ENCODE measurements at places on chromosomes 4 and X.
A peak's percentile ranks its signal among the peaks of the same experiment; 100 is the strongest.

DNA sequence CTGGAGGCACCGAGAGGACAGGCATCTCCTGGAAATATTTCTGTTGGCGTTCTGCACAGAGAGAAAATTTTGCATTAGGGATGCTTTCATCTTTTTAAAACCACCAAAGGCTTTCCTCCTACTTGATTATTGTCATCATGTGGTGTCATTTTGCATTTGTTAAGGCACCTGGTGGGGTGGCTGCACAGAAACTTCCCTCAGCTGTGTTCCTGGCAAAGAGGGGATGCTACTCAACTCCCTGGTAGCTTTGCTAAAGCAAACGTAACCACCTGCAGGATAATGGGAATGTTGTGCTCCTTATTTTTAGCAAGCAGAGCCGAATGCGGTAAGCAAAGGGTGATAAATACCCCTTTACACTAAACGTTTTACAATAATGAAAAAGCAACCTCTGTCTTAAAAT, 229.8 kb downstream of the STIM2 start:
- DNase-seq = no peak

GRCh38 chr4:124519196-124519595, 193.3 kb downstream of the ANKRD50 start:
- DNase-seq = no peak

DNA sequence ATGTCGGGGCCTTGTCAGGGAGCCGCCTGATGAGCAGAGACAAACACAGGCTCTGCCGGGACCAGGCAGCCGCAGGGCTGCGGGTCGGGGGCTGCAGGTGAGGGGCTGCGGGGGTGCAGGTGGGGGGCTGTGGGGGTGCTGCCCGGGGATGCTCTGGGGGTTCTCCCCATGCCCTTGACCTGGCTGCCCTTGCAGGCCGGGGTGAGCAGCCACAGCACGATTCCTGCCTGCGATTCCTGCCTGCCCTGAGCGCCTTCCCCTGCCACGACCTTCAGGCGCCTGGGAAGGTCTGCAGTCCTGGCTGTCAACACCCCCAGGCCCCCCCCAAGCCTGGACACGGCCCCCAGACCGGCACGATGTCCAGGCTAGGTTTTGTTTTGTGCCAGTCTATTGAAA, 106.3 kb downstream of the FAM53A start:
- DNase-seq = no peak

- no peak for DNase-seq
Observed at GRCh38 chr4:98739751-98740150, 81.3 kb upstream of the TSPAN5 start.

GRCh38 chrX:117969328-117969727, 147.3 kb downstream of the KLHL13 start:
- DNase-seq = no peak

- DNase-seq = peak; percentile 83
Observed at GRCh38 chr4:18689308-18690115, 668.0 kb upstream of the LCORL start.

- DNase-seq = no peak
Observed at GRCh38 chrX:119417376-119417775, 18.2 kb downstream of the SLC25A43 start.

- no peak for DNase-seq
Observed at GRCh38 chr4:105966051-105966450, 70.8 kb downstream of the NPNT start.

GRCh38 chrX:138858438-138858837, 146.9 kb upstream of the FGF13 start:
- DNase-seq = no peak

- no peak for DNase-seq
Observed at GRCh38 chrX:42027367-42028000, 104.1 kb upstream of the CASK start.

GRCh38 chr4:85979276-85979675, 380.6 kb downstream of the MAPK10 start:
- no peak for DNase-seq

DNA sequence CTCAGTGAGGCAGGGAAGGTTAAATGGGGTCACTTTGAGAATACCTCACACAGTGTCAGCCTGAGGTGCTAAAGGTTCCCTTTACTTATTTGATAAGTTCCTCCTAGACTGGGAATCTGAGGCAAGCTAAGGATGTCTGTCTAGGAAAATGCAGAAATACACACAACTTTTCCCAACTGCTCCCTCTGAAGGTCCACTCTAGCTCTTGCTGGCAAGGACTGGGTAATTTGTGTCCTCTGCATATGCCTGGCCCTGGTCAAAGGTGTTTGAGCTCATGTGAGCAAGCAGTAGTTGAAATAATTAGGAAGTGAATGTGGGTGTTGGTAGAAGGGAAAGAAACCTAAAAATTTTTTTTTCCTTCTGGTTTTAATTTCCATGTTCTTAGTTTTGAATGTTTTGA, 21.3 kb downstream of the TXLNG start:
- no peak for DNase-seq

DNA sequence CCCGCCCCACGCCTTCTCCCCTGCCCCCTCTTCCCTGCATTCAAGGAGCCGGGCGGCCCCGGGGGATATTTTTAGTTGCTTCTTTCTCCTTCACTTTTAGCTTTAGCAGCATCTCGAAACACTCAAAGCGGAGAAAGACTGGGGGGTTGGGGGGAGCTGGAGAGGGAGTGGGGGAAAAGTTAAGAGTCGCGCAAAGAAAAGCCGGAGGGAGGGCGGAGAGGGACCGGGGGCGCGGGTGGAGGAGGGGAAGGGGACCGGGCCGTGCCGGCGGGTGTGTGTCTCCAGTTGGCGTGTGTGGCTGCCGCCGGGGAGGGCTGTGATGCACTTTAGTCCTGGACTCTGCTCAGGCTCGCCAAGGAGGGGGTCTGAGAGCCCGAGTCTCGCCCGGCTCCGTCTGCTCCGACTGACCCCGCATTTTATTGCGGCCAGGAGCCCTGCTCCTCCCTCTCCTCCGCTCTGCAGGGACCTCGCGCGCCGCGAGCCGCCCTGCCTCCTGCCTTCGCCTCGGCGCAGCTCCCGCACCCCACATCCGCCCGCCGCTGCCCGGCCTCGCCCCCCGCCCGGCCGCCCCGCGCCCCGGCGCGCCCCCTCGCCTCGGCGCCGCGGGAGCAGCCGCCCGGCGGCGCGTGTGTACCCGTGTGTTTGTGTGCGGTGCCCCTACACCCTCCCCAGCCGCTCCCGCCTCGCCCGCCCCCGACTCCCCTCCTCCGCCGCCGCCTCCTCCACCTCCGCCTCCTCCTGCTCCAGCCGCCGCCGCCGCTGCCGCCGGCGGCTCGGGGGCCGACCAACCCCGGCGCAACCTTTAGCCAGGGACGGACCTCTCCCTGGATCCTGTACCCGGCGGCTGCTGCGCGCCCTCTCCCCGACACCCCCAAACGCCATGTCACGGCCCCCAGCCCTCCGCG, 1.4 kb downstream of the ZNF827 start:
- DNase-seq = peak; percentile 88

DNA sequence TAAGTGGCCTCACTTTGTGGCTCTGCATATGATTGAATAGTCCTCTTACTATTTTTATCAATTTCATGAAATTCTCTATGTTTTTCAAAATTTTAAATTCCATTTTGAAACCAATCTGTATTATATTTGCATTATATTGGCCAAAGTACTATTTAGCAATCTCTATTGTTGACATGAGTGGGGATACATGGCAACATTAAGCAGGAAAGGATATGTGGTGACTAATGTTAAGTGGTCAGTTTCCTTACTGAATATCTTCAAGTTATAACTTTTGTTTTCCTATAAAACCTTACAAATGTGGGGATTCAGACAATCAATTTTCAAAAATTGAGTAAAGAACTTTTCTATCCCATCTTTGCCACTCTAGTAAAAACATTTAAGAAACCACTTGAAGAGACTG, 10.2 kb downstream of the BBS7 start:
- no peak for DNase-seq

- no peak for DNase-seq
Observed at GRCh38 chr4:186948361-186949242, 224.9 kb upstream of the FAT1 start.

DNA sequence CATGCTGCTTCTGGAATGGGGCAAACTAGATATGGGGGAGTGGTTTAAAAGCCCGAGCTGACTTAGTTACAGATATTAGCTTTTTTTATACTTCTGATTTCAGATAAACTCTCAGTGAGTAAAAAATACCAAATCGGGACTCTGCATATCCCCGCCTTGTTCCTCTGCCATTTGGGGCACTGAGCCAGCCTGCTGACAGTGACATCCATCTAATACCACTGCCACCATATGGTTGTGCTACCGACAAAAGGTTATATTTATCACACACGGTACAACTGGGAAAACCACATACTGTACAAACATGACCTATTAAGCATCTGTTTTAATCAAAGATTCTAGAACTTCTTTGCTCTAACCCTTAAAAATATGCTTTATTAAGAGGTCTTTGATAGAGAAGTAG, 78.7 kb downstream of the GALNT7 start:
- DNase-seq = no peak

- DNase-seq = no peak
Observed at GRCh38 chr4:86556791-86557415, 37.2 kb upstream of the PTPN13 start.

DNA sequence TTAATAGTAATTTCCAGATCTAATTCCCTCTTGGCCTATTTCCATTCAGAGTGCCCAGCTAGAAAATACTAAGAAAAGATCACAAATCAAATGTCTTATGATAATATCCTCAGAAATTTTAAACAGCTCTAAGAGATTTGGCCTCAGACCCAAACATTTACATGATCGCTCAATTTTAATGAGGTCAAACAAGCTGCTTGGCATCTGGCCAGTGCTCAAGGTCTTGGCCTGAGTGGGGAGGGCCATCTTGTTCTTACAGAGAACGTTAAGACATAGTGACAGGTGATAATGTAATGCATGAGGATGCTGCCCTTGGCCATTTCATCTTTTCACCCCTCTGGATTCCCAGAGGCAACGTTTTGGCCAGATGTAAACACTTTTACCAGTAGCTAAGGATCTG, 159.2 kb upstream of the SLC7A11 start:
- no peak for DNase-seq

- DNase-seq = no peak
Observed at GRCh38 chrX:14361435-14361834, 167.9 kb upstream of the GLRA2 start.

DNA sequence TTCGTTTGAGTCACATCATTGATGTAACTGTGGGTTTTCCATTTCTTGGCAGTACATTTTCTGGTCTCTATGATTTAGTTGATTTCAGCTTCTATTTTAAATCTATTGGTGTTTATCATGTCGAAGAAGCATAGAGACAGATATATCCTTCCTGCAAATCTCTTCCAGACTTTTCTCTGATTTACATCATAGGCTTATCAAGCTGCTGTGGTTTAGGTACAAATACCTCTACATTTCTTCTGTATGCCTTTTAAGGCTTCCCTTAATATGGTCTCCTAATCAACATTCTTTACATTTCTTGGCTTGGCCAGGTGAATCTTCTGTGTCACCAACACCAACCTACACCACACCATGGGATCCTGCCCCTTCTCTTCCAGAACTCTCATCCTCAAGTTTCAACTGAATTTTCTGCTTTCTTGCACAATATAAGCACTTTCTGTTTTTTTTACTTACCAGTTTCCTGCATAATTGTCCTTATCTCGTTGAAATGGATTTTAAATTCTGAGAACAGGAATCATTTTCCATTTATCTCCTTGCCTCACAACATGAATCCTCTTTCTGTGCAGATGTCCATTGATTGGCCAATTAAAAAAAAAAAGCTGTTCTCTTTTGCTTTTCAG, 626.9 kb downstream of the ANKRD50 start:
- no peak for DNase-seq

- no peak for DNase-seq
Observed at GRCh38 chrX:311156-312129, 7.2 kb downstream of the GTPBP6 start.

DNA sequence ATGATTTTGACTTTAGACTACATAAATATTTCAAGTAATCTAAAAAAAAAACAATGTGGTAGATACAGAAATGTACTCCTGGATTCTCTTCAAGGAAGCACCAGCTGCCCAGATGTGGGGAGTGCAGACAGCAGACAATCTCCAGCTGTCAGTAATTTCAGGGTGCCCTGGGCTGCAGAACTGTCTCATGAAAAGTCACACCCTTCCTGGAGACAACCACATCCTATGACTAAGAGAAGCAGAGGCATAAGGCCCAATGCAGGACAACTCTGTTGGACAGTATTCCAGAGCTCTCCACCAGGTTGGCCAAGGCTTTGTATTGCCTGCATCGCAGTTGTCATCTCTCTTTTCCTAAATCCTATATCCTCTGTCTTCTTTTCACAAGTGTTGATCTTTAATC, 34.4 kb upstream of the BLTP1 start:
- no peak for DNase-seq

GRCh38 chr4:26133840-26134239, 187.0 kb upstream of the RBPJ start:
- no peak for DNase-seq

DNA sequence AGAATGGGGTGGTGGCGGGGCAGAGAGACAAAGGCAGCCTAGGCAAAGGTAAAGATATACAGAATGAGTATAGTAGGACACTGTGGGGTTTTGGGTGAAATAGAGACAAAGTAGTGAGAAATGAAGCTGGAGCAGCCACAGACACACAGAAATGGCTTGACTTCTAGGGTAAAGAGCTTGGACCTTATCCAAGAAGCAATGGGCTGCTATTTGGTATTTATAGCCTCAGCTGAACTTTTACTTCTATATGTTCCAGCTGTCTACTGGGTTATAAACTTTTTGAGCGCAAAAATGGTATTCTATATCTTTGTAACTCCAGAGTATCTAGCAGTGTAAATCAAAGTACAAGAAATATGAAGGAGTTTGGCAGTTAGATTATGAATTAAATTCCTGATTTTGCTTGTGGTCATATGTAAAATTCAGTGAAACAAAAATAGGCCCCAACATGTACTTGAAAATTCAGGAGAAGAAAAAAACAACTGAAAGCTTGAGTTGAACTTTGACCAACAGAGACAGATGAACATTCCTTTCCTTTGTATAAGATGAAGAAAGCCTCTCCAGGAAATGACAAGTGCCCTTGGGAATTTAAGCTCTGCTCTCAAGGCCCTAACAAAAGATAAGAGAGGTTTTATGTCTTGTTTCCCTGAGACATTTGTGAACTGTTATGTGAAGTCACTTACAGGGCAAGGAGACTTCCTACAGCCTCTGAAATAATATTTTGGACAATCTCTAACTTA, 354.1 kb downstream of the CHIC1 start:
- DNase-seq = peak; percentile 6

GRCh38 chrX:39519566-39520301, 578.0 kb downstream of the BCOR start:
- DNase-seq = no peak
